ENCODE measurements at places on chromosomes 3 and 15.

DNA sequence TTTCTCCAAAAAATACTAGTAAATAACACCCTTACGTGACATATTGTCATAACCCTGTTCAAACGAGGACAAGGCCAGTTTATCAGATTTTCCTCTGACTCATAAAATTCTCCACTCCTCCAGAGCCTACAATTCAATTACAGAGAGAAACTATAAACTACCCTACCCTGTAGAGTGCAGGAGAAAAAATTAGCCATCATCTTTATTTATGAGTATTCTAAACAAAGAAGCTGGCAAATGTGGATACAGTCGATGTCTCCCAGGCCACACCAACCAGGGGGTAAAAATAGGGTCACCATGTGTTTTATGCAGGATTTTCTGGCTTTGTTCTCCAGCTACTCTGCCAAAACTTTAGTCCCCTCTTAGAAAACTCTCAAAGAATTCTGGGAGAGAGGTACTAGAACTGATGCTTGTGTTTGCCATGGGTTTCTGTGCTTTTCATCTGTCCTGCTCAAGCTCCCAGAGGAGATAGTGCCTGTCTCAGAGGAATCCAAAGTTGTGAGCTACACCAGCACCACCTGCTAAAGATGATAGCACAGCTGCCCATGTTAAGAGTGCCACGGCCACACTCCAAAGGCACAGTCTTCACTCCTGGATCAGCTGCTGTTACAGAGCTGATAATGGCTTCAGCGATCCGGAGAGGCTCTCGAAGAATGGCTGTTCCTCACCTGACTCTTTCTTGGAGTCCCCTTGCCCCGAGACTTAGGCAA, 150.2 kb downstream of the IMPG2 start:
- no peak for DNase-seq

GRCh38 chr3:134620476-134621115, 30.2 kb downstream of the KY start:
- DNase-seq = no peak

- no peak for DNase-seq
These were observed 238.7 kb upstream of the BHLHE40 start for GRCh38 chr3:4740397-4741105.

DNA sequence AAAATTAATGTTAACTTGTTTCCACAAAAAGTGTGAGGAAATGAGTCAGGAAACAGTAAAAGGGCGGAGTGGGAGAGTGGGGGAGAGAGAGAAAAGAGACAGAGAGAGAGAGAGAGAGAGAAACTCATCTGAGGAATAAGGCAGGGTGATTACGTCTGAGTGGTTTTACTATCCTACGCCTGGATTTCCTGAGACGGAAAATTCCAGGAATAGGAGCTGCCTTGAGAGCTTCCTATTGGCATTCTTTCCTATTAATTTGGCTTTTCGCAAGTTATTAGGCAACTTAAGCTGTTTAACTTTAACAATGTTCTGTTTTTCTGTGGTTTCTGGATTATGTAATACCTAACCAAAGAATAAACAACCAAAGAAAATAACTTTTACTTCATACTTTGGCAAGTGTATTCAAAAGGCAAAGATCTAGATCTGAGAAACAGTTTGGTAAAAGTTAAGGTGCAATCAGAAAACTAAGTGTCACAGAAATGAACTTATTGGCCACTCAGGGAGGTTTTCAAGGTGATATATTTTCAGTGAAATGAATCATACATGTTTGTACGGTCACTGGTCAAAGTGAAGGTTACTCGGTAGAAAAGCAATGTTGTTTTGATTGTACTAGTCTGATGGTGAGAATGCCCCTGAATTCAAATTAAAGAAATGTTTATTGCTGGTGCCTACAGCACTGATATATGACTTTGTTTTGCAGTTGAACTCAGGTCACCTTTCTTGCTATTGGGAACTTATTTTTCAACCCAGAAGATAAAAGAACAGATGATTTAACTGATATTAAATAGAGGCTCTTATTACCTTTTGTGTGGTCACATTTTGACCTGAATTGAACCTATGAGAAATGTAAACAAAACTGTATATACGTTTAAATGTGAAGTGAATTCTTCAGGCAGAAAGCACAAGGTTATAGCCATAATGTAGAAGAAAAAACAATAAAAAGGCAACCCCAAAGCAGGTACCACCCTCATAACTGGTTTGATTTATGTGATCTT, 39.9 kb upstream of the TNFSF10 start:
- no peak for DNase-seq

GRCh38 chr15:39462691-39463090, 118.2 kb upstream of the THBS1 start:
- DNase-seq = no peak

DNA sequence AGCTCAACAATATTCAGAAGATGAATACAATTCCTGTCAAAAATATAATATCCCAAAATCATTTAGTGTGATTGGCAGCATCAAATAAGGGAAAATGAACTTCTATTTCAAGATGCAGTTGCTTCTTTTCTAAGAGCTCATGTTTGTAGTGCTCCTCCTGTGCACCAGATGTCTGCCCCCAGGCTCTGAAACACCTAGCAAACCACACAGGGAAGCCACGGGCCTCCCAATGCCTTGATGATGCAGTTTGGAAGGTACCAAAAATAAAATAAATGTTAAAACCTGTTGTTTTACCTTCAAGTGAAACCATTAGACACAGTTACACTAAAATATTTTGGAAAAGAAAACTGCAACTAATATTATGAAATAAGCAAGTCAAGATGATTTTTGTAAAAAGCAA, 22.2 kb downstream of the CFAP20DC start:
- DNase-seq = no peak

DNA sequence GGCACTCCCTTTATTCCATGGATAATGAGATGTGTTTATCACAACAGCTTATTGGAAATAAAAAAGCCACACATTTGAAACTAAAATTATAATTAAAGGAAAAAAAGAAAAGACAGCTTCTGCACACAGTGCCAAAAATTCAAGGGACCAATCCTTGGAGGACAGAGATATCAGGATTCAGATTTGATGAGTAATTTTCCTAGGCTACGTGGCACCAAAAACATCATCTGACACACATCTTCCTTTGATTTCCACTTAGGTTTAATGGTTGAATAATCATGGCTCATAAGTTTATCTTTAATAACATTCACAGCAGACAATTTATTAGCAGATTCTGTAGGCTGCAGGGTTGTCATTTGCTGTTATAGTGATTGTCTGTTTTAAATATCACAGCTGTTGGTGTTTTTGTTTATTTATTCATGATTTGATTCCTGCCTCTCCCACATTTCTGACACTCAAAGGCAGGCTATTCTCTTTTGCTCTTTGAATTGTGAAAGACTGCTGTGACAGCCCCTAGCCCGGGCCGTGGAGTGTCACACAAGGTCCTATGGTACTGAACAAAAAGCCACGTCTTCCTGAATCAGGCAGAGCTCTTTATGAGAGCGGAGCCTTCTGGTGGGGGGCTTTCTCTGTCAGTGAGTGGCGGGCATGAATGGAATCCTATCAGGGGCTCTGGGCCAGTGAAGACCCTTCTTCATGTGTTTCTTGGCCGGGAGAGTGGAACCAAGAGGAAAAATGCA, 708.5 kb downstream of the SQOR start:
- DNase-seq = no peak

- DNase-seq = no peak
These were observed 23.8 kb downstream of the TMEM45A start for GRCh38 chr3:100516232-100516631.

DNA sequence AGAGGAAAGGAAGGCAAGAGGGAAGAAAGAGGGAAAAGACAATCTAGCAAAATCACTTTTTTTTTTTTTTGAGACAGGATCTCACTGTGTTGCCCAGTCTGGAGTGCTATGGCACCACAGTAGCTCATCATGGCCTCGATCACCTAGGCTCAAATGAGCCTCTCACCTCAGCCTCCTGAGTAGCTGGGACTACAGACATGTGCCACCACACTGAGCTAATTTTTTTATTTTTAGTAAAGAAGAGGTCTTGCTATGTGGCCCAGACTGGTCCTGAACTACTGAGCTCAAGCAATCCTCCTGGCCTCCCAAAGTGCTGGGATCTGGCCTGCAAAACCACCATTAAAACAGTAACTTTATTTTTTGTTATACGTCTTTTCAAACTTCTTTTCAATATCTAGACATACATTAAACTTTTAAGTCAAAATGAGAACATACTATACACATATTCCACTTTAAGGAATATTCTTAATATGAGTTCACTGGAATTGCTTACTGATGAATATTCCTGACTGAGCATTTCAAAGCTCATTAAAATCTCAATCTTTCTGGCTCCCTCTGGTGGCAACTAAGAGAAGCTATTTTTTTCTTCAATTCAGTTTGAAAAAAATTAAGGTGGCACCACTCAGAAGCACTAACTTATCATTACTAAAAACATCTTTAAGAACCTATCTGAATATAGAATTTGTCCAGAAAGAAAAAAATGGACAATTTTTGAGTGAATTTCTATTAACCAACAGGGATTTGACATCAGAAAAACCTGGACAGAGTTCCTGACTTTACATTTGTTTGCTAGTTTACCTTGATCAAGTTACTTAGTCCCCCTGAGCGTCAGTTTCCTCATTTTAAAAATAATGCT, 40.9 kb downstream of the UACA start:
- no peak for DNase-seq

DNA sequence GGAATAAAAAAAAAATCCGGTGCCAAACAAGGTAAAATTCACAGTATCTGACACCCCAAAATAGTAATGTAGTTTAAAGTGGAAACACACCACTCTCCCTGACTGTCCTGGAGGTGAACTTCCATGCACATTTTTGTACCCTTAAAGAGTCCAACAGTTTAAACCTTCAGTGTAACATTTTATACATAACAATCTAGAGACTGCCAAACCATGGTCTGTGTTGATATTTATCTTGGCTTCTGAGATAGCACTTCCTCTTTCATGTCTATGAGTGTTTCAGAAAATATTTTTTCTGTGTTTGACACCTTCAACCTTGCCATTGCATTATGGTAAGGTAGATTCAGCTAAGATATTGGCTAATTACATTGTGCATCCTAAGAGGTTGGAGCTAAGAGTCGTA, 13.9 kb downstream of the TMEM45A start:
- DNase-seq = no peak

GRCh38 chr3:169362868-169363267, 300.6 kb downstream of the MECOM start:
- DNase-seq = no peak

Data from activated T-cell treated with anti-CD3 and anti-CD28 coated beads for 1 hour (primary cell).